ENCODE measurements at places on chromosomes 11 and 22.

DNA sequence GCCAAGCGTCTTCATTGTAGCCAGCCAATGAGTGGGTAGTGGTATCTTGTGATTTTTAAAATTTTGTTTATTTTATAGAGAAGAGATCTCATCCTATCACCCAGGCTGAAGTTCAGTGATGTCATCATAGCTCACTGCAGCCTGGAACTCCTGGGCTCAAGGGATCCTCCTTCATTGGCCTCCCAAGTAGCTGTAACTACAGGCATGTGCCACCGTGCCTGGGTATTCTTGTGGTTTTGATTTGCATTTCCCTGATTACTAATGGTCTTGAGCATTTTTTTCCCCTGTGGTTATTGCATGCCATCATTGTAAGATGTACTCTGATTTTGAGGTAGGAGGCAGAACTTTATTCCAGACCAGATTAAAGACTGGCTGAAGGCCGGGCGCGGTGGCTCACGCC is 2.4 kb upstream of the DENND6B start:
- peak; percentile 77 for DNase-seq

DNA sequence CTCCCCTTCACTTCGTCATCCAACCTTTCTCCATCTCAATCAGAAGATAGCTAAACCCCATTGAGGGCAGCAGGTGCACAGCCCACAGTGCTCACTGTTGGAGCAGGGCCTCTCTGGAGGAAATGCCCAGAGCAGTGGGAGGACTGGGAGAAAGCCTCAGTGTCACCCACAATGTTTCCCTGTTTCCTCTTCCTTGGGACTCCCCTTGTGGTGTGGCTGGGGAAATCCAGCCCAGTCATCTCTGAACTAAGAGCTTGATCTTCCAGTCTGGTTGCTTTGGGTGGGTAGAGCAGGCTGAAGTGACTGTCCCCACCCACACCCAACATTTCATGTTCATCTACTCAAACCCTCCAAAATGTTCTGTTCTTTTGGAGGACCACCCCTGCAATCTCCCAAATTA is 29.8 kb upstream of the EED start:
- DNase-seq, result peak; percentile 63

GRCh38 chr11:118304568-118305248 is at the start of gene CD3E:
Gene CD3E, plus strand, starts transcription at chr11:118304730. Its CDS starts 223 bp downstream, at chr11:118304953.
- no peak for DNase-seq

DNA sequence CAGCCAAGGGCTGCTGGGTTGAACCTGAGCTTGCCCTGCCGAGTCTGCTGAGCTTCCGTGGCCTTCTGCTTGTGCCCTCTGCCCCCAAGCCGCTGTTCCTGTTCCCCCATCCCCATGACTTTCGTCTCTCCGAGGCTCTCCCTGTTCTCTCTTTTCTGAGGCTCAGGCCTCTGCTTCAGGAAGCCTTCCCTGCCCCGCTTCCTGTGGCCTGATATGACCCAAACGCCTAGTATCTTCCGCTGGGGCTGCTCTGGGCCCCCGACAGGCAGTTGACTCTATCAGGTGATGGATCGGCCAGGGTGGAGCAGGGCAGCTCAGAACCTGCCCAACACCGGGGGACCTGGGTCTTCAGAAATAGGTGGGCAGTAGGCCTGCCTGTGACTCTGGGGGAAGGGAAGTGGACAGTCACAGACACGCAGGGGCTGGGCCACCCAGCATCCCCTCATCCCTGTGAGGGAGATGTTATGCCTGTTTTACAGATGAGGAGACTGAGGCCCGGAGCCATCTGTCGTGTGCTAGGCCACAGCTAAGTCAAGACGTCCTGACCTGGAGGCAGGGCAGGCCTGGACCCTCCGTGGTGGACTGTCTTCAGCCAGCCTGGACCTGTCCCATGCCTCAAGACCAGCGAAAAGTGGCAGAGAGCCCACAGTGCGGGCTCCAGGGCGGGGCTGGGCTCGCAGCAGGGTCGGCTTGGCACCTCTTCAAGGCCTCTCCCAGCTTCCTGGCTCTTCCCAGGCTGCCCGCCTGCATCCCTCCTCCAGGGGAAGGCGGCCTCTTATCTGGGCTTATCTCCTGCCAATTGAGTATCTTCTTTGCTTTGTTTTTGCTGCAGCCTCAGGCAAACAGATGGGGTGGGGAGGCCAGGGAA is 16.2 kb downstream of the BAD start:
- peak; percentile 32 for DNase-seq

DNA sequence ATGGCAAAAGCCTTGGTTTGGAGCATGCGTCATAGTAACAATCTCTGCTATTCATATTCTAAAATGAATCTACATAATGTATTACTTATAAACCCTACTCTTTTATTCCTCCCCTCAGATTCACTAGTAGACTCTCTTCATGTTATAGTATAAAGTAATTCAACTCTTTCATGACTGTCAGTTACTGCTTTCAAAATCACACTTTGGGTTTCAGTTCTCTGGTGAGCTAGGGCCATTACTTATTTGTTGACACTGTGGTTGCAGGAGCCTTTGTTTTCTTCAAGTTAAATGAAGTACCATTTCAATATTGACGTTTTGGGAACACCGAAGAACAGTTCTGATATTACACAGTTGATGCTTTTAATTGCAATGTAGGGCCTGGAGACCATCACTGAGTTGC is 378.4 kb downstream of the DDX10 start:
- no peak for DNase-seq

DNA sequence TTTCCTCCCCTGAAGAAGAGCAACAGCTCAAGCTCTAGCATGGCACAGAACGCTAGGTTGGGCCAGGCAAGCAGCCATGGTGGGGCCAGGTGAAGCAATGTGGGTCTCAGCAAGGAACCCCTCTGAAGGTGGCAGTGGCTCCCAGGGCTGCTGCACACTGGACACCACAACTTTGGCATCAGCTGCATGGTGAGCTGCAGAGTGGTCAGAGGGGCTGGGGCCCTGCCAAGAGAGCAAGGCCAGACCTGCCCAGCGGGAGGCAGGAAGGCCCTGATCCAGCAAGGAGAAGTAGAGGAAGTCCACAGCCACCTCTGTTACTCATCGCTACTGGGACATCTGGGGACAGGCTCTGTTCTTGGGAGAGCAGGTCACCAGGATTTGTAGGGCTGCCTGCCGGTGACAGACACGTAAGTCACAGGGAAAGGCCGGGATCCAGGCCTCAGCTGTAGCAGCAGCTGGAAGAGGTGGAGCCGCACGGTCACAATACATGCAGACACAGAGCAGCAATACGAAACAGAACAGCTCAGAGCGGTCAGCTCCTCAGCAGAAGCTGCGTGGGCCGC is 12.4 kb downstream of the CYB561A3 start:
- peak; percentile 26 for DNase-seq

DNA sequence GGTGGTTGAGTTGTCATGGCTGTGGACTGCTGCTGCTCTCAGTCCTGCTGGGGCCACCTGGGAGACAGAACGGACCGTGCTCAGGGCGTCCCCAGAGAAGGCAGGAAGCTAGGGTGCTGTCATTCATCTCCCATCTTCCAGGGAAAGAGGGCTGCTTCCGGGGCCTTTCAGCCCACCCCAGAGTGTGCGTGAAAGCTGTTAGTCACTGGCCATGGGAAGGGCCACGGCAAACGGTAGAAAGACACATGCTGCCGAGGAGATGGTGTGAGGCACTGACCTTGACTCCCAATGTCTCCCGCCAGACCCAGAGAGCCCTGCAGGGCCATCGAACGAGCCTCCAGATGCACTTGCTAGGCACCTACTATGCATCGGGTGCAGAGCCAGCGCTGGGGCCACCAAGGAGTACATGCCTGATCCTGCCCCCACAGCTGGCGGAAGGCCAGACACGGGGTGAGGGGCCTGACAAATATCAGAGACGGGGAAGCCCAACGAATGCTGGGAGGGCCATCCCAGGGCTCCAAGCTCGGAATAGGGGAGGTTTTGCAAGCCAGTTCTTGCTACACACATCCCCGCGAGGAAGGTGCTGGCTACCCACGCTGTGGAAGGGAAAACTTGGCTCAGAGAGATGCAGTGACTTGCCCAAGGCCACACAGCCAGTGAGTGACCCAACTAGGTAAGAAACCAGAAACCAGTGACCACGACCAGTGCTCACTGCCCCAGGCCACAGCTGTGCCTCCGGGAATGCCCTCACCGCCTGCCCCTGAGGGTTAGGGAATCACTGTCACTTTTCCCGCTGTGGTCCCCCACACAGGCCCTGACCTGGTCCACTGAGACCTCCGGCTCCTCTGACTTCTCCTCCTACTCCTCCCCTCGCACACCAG is 10.1 kb downstream of the RAC2 start:
- DNase-seq, result no peak

GRCh38 chr11:47234669-47235100 is 13.9 kb downstream of the ACP2 start:
- no peak for DNase-seq

- DNase-seq, result peak; percentile 59
Observed at GRCh38 chr22:50498322-50498890, 9.1 kb downstream of the LMF2 start.

DNA sequence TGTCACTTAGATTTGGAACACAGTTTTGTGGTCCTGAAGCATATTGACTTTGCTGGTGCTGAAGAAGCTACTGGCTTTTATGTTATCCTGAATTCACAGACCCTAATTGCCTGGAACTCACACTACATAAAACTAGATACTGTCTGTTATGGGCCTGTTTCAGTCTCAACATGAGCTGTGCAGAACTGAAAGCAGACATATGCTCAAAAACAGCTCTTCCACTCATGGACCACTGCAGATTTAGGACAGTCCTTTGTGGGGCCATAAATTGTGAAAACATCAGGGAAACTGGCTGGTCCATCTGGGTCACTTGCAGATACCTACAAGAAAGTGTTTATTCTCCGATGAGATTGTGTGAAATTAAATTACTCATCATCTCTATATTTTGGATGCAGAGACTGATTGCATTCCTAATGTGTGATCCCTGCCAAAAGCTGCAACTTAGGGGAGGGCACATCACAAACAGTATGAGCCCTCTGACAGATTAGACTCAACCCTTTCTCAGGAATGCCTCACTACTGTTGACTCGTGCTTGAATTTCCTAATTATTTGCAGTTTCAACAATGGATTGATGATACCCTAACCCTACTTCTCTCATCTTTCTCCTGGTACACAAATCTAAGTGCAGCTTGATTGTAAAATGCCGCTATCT is 10.2 kb upstream of the CLNS1A start:
- no peak for DNase-seq

- DNase-seq, result no peak
Observed at GRCh38 chr11:67274768-67275605, 8.7 kb downstream of the GRK2 start.

GRCh38 chr11:66313321-66314185 is 3.3 kb downstream of the CD248 start:
- no peak for DNase-seq

- no peak for DNase-seq
Observed at GRCh38 chr22:26554956-26555355, 35.0 kb downstream of the TPST2 start.

DNA sequence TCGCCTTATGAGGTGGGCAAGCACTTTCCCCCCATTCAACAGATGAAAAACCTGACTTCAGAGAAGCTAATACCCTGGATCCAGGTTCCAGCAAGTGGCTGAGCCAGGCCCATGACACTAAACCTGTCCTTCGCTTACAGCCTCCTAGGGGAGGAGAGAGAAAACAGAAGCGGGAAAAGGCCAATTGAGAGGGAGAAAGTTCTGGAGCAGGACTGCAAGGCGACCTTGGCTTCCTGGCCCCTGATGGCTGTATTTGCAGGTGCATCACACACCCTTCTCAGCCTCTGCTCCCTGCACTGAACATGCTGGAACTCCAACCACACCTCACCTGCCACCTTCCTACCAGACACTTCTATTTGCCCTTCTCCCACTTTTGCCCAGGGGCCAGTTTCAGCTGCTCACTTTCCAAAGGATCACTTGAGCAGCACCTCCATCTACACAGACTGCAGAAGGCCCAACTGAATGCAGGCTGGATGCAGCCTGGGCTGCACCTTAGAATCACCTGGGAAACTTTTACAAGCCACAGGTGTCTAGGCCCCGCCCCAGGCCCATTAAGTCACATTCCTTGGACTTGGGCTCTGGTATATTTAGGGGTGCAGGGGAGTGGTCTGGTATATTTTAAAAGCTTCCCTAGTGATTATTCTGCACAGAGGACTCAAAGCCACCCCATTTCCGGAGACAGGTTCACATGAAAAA is 14.3 kb upstream of the ADA2 start:
- DNase-seq, result no peak

- no peak for DNase-seq
Observed at GRCh38 chr22:22710719-22711531, 66.5 kb downstream of the GGTLC2 start.

GRCh38 chr22:24060375-24060788 is 49.3 kb downstream of the CABIN1 start:
- peak; percentile 75 for DNase-seq

DNA sequence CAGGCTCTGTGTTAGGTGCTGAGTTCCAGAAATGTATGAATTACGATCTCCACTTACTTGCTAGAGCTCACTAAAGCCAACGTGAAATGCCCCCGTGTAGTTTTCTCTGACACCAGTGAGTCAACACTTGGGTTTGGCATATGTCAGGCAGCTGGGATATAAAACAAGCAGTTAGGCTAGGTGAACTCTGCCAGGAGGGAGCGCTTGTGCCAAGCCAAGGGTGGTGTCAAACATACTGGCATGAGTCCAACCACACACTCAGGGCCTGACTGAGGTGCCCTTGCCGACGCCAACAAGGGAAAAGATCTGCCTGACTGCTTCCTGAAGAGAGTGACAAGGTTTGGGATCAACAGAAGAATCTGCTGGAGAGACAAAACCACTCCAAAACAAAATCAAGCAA is 167.8 kb upstream of the NARS2 start:
- DNase-seq, result peak; percentile 79

GRCh38 chr22:30535182-30535581 is 11.4 kb downstream of the SEC14L6 start:
- DNase-seq, result no peak

DNA sequence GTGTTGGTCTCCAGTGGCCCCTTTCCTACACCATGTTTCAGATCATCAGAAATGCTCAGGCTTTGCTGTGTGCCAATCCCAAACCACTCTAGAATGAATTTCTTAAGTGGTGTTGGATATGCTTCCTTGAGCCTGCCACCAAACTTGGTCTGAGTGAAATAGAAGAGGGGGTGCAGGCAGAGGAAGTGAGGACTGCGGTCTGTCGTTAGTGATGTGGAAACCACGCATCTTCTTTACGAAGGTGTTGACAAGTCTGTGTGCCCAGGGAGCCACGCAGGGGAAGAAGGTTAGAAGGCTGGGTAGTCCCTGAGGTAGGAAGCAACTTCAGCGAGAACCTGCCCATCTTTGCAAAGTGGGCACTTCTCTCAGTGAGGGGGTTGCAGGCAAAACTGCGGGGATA is 187.4 kb upstream of the NAV2 start:
- no peak for DNase-seq

- no peak for DNase-seq
Observed at GRCh38 chr22:28903080-28903479, 19.7 kb downstream of the ZNRF3 start.

DNA sequence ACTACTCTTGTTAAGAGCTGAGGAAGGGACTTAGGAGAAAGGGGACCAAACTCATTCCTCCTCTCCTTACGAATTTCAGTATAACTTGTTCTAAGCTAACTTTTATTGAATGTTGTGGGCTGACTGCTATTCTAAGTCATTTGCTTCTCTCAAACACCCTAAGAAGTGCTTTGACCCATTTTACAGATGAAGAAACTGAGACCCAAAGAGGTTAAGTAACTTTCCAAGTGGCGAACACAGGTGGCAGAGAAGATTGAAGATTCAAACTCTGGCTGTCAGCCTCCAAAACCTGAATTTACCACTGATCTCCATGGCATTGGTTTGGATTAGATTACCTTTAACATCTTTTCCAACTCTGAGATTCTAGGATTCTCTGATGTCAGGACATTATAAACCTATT is 52.2 kb downstream of the TIMP3 start:
- DNase-seq, result no peak

- DNase-seq, result peak; percentile 17
Observed at GRCh38 chr11:93099806-93100205, 98.0 kb downstream of the SLC36A4 start.

Data from bronchial epithelial cell (primary cell).